ENCODE measurements at places on chromosomes 16 and 17. TPM values are rescaled to one million over a fixed set of nuclear protein-coding genes. Genes with fewer than 3 reads are reported as not detected.

DNA sequence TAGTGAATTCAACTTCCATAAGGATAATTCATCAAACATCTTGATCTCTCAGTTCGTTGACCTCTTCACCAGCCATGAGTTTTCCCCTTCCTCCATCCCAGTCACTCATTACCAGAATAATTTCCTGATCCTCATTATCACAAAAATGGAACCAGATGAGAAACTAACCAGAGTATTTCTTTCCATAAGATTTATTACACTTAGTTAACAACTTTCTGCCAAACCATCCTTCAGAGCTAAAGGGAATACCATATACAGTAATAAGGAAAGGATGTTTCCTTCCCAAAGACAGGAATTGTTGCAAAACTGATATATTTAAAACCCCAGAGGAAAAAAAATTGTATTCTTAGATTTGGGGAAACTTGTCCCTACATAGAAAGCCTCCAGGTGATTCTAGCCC, 8.6 kb downstream of the KRTAP29-1 start:
- no peak for DNase-seq

- DNase-seq, result peak; percentile 54
Measured at GRCh38 chr16:4850211-4850610, 2.9 kb downstream of the UBN1 start.

DNA sequence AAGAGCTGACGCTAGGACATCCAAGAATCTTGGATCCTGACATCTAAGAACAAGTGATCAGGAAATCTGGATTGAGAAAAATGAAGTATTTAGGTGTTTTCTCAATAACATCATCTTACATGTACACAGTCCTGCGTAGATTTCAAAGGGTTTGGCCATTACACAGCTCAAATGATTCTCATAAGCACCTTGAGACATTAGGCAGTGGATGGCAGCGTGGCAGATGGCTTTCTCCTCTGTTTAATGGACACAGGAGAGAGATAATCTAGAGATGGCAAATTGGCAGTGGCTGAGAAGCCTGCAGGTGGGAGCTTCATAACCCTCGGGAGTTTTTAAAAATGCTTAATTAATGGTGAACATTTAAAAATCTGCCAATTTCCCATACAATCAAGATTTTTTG, 137.5 kb downstream of the ZFHX3 start:
- DNase-seq, result no peak

- peak; percentile 49 for DNase-seq
Measured at GRCh38 chr17:77214743-77215142, 74.0 kb downstream of the SEC14L1 start.

DNA sequence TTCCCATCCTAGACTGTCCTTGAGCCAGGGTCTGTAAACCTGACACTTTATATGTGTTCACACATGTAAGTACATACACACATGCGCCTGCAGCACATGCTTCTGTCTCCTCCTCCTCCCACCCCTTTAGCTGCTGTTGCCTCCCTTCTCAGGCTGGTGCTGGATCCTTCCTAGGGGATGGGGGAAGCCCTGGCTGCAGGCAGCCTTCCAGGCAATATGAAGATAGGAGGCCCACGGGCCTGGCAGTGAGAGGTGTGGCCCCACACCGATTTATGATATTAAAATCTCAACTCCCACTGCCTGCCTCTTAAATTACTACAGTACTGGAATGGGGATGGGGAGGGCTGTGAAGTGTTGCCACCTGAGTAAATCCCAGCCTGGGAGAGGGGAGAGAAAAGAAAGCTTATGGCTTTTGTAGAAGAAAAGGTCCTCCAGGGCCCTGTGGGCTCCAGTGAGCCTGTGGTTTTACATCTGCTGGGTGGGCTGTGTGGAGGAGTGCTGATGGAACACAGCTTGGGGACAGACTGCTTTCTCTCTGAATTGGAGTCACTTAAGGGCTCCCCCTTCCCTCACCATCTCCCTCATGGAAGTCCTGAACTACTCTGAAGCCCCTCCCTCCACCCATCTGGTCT, 990 bp upstream of the WNK4 start:
- DNase-seq, result no peak

DNA sequence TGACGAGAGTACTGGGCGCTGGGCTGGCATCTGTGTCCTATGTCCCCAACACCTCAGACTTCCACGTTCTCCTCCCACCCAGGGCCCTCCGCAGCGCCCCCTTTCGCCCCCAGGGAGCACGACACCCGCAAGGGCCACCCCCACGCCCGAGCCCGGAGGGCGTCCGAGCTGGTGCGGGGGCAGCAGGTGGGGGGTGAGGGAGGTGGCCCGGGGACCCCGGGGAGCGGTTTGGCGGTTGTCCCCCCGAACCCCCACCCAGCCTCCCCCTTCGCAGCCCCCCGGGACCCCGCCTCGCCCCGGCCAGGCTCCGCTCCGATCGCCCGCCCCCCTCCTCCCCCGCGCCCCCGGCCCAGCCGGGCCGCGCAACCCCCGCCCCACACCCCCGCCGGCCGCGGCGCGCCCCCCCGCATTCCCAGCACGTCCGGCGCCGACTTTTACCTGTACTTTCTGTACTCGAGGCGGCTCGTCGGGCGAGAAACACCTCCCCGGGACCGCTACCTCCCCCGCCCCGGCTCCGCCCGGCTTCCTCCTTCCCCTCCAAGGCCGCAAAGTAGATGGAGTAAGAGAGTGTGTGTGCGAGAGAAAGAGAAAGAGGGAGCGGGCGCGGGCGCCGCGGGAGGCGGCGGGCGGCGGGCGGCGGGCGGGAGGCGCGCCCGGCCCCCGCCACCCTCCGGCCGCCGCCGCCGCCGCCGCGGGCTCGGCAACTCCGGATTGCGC, 901 bp downstream of the CDYL2 start:
- no peak for DNase-seq

DNA sequence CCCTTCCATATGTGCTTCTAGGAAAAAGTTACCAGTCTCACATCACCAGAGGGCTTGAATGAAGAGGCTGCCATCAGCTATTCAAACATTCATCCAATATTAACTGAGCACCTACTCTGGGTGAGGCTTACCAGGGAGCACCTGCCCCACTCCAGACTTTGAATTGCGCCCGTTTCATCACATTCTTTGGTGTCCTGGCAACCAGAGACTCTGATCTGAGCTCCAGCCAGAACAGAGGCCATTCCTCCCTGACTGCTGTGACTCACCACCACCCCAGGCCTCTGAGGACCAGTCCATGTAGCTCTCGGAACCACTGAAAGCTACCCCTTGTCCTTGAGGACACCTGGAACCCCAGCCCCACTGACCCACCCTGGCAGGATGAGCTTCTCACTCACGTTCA, at the start of gene C16orf96:
C16orf96 (plus strand) TSS at position 229 of the 400 bp plus-strand sequence; CDS start at position 379, 150 bp downstream.
- no peak for DNase-seq

GRCh38 chr16:12235110-12235509, 258.6 kb downstream of the SNX29 start:
- DNase-seq, result no peak

DNA sequence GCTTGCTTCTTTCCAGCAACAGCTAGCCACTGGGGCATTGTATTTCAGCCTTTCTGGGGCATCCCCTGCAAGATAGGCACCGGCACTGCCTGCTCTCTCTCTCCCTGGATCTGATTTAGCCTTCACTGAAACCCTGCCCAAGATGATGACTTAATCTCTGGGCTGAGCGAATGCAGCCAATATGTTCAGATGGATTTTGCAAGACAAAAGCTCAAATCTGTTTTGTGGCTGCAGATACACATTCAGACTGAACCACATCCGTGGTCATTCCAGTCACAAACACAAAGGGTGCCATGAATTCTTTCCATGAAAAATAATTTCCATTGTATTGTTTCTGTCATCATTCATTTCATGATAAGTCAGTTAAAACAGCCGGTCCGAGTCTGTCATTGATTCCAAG, 24.2 kb downstream of the SOST start:
- no peak for DNase-seq

GRCh38 chr16:7964744-7965143, 625.6 kb downstream of the TMEM114 start:
- DNase-seq, result no peak

DNA sequence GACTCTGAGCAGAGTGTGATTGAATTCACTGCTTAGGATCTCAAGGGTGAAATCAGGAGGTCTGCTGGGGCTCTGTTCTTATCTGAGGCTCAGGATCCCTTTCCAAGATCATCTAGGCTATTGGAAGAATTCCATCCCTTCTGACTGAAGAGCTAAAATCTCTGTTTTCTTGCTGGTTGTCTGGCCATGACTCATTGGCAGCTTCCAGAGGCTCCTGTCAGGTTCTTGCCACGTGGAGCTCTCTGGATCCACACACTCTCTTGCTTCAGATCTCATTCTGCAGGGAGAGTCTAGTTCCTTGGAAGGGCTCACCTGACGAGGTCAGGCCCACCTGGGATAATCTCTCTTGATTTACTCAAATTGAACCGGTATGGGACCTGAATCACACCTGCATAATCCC, 930.7 kb downstream of the CDH8 start:
- no peak for DNase-seq

DNA sequence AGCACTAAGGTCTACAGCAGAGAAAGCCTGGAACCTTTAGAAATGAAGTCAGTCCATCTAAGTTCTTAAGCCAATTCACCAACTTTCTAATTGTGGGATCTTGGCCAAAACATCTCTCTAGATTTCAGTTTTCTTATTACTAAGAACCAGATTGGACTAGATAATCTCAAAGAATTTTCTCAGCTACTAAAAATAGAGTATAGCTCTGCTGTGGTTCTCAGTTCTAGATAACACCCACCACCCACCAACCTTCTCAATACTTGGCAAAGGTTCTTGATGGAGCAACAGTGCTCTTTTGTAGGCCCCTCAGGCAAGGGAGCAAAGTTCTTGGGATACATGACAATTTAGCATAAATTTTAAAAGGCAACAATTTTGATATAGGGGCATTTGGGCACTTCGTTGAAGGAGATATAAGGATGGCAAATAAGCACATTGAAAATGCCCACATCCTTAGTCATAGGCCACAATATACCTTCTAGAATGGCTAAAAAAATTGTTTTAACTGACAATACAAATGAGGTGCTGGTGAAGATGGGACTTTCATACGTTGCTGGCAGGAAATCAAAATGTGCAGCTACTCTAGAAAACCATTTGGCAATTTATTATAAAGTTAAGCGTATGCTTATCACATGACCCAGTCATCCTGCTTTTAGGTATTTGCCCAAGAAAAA, 74.4 kb upstream of the TMEM132E start:
- DNase-seq, result no peak

- no peak for DNase-seq
Measured at GRCh38 chr16:72042157-72042660, 12.1 kb upstream of the HP start.

DNA sequence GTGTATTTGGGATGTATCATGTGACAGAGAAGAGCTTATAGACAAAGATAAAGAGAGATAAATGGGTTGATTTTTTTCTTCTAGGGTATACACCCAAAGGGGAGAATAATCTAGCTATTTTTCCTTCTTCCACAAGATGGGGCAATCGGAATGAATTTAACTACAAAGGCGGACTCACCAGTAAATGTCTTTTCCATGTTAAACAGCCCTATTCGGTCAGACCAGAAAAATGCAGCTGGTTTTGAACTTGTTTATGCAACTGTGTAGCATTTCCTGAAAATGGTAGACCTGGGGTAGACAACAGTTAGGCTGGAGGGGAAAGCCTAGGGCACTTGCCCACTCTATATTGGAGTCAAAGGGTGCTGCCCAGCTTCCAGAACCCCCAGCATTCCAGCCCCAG, 477.1 kb downstream of the TOX3 start:
- DNase-seq, result no peak

- DNase-seq, result peak; percentile 57
Measured at GRCh38 chr17:69947027-69947759, 127.8 kb upstream of the KCNJ16 start.

DNA sequence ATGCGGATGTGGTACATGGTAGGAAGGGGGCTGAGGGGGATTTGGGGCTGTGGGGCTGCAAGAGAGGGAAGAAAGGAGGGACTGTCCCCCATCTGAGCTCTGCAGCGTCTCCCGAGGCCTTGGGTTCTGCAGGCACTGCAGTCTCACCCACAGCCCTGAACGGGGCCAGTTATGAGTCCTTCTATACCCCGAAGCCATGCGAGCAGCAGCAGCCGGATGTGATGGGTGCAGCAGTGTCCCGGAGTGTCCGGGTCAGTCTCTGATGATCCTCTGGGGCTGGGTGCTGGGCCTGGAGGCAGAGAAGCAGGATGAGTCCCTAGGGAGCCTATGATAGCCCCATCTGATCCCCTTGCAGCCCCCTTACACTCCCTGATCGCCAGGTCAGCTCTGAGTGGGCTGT, 41.5 kb downstream of the CPNE2 start:
- no peak for DNase-seq

DNA sequence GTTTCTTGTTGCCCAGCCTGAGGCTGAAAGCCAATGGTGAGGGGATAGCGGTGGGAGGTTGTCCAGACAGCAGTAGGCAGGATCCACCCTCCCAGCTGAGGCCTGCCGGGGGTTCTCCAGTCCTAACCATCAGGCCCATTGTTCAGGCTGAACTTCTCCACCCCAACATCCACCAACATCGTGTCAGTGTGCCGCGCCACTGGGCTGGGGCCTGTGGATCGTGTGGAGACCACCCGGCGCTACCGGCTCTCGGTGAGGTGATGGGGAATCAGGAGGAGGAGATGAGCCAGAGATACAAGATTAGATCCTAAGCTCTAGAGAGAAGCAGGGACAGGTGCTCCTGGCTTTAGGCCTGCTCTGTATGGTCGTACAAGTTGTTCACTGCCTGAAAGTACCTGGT, 5.8 kb downstream of the PFAS start:
- DNase-seq, result no peak

GRCh38 chr16:31480851-31481536, 1.9 kb upstream of the SLC5A2 start:
- DNase-seq, result peak; percentile 79

GRCh38 chr16:1003391-1004347, 22.1 kb downstream of the SOX8 start:
- no peak for DNase-seq

- no peak for DNase-seq
Measured at GRCh38 chr16:79573884-79574283, 26.7 kb downstream of the MAF start.

GRCh38 chr16:3511286-3512180, 10.7 kb downstream of the CLUAP1 start:
- no peak for DNase-seq

DNA sequence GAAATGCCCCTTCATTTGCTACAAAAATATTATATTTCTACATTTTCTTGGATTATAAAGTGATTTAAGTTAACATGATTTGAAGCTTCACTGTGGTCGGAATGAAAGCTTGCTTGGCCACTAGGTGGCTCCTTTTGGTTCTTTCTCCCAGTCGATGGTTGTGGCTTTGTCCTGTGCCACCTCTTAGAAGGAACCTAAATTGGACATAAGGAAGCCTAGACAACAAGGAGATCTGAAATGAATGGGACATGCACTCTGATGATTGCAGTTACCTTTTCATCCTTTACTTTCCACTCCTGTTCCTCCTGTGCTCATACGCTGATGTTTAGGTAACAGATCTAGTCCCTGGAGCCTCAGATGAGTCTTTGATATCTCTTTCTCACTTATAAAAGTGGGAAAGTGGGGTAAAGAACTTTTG, 39.2 kb downstream of the FTO start:
- no peak for DNase-seq

- no peak for DNase-seq
Measured at GRCh38 chr17:70313086-70313852, 143.9 kb downstream of the KCNJ2 start.

GRCh38 chr17:68161644-68162428, 86.0 kb upstream of the AMZ2 start:
- DNase-seq, result no peak

The CHD9NB gene
- total RNA-seq, result 0.13 TPM

The SPNS2 gene
- total RNA-seq, result not detected

The HSPB9 gene
- total RNA-seq, result 0.11 TPM

The PROCA1 gene
- total RNA-seq, result 5.6 TPM

The ODAD4 gene
- 0.11 TPM for total RNA-seq

The ZG16 gene
- total RNA-seq, result 0.04 TPM

The KRTAP4-3 gene
- not detected for total RNA-seq

The ZFP3 gene
- 0.04 TPM for total RNA-seq

The CFAP97D1 gene
- total RNA-seq, result not detected

The SUMO2 gene
- total RNA-seq, result 511 TPM

Data from K562 (cell line).